Stimulated activated CD4-positive, alpha-beta T cell treated with anti-CD3 and anti-CD28 coated beads, Interleukin-1b, Interleukin-23, amount 100 ng/mL, for 1 hour (primary cell): ENCODE measurements at places on chromosomes 5 and 9.

DNA sequence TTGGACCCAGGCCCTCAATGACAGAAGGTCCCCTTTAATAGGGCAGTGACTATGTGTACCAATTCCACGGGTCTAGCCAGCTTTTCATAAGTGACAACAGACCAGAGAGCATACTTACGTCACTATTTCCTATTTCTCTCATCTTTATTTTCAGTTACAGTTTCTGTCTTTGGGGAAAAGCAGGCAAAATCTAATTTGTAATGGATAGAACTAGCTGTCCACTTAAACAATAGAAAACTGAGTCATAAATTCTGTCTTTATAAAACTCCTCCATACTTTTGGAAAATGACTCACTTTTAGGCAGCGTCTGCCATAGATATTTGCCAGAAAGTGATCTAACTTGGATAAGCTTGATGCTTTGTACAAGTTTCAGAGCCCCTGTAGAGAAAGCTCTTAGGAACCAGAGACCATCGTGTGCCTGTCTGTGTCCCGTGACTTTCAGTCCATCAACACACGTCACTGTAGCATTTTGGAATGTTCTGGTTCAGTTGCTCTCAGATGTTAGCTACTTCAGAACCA, 101.9 kb downstream of the F2RL2 start:
- no peak for DNase-seq

DNA sequence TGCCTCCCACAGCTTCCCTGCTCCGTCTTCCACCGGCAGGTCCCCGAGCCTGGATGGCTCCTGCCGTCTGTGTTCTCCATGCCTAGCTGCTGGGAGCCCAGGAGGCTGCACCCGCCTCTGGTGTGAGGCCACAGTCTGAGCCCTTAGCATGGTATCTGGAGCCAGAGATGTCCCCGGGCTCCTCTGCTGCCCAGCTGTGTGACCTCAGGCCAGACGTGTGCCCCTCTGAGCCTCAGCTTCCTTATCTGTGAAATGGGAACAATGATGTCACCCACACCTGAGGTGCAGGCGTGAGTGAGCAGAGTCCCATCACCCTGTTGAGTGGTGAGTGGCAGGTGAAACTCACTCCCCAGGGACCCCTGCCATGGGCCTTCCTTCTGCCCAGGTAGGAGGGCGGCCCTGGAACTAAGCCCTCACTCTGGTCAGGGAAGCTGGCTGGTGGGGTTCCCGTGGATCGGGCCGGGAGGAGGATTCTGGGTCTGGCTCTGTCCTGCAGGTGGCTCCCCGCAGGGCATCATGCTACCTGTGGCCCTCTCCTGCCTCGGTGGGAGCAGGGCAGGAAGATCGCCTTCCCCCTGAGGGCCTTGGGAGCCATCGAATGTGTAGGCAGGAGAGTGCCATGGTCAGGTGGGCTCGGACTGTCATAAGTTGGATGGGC, 239.0 kb downstream of the PBX3 start:
- DNase-seq: no peak

DNA sequence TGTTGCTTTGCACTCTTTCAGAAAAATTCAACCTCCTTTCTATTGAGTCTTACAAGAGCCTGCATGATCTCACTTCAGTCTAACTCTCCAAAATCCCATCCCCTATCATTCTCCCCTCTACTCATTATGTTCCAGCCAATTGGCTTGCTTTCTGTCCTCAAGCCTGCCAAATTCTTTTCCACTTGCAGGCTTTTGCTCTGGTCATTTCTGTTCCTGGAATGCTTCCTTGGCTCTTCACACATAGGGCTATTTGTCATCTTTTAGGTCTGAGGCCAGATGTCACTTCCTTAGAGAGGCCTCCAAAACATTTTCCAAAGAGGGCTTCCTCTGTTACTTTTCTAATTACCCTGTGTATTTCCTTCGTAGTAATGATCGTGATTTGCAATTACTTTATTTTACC, 11.8 kb upstream of the CHD1 start:
- no peak for DNase-seq

- DNase-seq: no peak
These were observed 11.2 kb downstream of the LIX1 start for GRCh38 chr5:97131139-97131710.

DNA sequence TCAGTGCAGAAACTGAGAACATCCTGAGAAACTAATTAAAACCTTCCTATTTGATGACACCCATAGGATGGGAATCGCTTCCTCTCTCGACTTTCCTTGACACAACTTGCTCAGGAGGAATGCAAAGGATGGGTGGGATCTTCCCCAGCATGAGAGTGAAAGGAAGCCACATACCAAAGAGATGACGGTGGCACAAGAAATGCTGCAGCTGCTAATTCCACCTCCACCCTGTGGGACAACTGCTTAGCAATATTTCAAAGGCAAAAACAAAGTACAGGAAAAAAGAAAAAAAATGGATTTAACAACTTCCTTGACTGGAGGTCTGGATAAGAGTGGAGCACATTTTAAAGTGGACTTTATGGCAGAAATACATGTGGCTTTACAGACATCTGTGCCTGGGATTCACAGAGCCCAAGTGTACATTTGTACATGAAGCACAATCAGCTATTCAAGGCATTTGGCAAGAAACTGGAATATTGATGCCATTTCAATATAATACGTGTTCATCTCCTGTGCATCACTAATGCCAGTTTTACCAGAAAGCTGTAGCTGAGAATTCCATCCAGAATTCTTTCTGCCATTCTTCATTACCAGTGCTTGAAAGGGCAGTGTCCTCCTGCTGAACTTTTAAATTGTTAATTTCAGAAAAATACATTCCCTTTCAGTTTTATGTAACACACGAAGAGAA, 359.2 kb upstream of the ACTBL2 start:
- DNase-seq: no peak

- no peak for DNase-seq
These were observed 369.7 kb downstream of the CDK5RAP2 start for GRCh38 chr9:120210274-120210673.

DNA sequence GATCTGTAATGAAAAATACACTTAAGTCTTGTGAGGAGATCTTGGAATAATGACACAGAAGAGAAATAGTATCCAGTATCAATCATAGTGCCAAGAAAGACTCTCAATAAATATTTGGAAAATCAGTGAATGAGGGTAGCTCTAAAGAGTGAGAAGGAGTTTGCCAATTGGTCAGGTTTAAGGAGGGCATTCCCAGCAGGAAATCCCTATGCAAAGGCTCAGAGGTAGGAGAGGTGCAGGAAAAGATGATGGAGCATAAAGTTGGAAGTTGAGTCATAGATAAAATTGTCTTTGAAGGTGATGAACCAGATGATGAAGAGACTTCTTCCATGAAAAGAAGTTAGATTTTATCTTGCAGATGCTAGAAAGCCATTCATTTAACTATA, 27.8 kb downstream of the TNPO1 start:
- DNase-seq: no peak

DNA sequence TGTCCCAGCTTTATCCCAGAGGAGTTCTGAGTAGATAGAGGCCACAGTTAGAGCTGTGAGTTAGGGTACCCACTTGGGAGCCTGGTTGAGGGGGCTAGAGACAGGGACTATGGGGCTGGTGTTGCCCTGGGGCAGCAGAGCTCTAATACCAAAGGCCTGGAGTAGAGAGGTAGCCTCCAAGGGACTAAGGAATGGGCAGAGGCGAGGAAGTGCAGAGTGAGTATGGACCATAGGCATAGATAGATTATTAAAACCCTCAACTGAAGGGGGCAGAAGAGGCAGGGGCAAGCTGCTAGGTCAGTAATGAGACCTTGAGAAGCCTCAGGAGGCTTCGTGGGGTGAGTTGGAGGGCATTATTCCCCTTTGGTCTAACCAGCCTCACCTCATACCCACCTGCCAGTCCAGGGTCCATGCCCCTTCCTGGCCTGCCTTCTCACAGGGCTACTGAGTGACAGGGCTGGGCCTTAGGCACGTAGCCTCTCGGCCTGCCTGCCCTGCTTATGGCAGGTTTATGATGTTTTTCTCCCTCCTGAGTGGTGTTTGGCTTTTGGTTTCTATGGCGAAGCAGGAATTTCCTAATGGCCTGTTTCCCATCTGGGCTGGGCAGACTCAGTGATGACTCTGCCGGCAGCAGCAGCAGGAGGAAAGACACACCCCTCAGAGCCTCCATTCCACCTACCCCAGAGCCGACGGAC, 8.0 kb downstream of the PDLIM4 start:
- DNase-seq: no peak

- DNase-seq: no peak
These were observed 75.0 kb downstream of the TTC39B start for GRCh38 chr9:15231788-15232635.

- no peak for DNase-seq
These were observed 7.7 kb downstream of the AQP3 start for GRCh38 chr9:33439731-33440130.

GRCh38 chr5:151572657-151573368, 18.3 kb downstream of the FAT2 start:
- no peak for DNase-seq

GRCh38 chr5:69115526-69115925, 21.7 kb downstream of the SLC30A5 start:
- DNase-seq: no peak

- DNase-seq: no peak
These were observed 40.1 kb downstream of the CCNJL start for GRCh38 chr5:160272264-160272663.

DNA sequence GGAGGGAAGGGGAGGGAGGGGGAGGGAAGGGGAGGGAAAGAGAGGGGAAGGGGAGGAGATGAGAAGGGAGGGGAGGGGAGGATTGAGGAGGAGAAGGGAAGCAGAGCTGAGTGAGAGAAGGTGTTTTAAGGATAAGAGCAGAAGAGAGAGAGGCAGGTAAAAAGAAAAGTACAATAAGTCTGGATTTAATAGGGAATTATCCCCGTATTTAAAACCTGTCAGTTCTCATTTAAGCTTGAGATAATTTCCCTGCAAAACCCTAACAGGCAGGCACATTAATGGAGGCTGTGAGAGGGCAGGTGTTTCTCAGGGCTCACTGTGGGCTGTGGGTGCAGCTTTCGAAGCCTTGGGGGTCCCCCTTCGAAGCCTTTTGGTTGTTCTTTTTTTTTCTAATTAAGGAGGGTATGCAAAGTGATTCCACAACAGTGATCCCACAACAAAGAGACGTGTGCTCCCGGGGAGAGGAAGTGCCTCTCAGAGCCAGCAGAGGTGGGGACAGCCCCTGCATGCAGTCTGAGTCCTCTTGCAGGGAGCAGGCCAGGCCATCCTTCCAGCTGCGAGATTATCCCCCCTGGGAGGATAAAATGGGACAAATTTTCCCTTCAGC, 317.9 kb upstream of the IRX1 start:
- DNase-seq: no peak

- DNase-seq: no peak
These were observed 347.5 kb downstream of the SEMA5A start for GRCh38 chr5:9198394-9198793.

GRCh38 chr9:36855448-36856315, 178.4 kb downstream of the PAX5 start:
- no peak for DNase-seq

DNA sequence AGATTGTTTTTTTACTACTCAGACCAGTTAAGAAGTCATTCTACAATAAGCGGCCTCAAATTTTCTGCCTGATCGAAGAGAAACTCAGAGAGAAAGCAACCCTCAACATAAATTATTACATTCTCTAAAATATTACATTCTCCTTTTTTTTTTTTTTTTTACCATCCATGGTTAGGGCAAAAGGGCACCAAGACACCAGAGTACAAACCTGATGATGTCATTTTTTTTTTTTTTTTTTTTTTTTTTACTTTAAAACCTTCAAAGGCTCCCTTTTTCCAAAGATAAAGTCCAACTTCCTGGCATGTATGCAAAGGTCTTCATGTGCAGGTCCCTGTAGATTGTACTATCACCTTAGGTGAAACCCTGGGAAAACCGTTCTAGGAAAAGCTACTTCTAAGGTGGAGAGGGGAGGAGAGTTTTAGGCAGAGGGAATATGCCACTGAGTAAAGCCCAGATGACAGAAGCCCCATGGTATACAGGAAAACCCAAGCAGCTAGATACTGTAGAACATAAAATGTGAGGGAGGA, 104.4 kb downstream of the SSBP2 start:
- DNase-seq: no peak

- no peak for DNase-seq
These were observed 70.4 kb downstream of the GADD45G start for GRCh38 chr9:89675058-89675742.

GRCh38 chr9:34546834-34547827, 24.3 kb upstream of the ENHO start:
- peak; percentile 31 for DNase-seq

DNA sequence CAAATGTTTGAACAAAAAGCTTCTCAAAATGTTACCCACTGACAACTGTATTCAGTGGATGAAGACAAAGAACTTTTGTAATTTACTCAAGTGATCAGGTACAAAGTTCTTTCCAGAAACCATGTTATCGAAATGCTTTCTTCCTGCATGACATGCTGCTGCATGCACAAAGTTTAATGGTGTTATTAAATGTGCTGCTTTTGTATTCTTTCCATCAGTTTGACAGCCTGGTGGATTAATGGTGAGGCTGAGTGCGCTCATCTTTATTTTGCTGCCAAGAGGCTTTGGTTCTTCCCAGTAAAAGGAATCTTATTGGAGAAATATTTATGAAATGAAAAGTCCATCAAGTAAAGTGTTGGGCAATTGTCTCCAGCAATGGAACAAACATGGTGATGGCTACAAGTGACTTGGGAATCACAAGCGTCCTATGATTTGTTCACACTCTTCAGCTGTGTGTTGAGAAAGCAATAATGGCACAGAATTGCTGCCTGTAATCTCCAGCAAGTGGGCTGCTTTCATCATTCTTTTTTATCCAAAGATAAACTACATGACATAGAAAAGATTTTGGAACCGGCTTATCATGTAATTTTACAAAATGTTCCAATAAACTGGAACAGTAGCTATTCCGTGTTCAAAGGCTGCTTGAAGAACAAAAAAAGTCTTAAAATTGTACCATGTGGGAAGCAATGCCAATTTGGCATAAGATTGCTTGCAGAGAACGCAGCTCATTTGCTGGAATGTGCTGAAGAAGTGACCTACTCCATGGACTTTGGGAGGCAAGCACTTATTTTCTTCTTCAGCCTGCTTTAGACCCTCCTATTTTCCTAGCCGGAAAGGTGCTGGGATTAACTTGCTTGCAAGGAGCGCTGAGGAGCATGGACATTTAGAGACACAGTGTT, 153.1 kb downstream of the HSD17B3 start:
- DNase-seq: no peak

DNA sequence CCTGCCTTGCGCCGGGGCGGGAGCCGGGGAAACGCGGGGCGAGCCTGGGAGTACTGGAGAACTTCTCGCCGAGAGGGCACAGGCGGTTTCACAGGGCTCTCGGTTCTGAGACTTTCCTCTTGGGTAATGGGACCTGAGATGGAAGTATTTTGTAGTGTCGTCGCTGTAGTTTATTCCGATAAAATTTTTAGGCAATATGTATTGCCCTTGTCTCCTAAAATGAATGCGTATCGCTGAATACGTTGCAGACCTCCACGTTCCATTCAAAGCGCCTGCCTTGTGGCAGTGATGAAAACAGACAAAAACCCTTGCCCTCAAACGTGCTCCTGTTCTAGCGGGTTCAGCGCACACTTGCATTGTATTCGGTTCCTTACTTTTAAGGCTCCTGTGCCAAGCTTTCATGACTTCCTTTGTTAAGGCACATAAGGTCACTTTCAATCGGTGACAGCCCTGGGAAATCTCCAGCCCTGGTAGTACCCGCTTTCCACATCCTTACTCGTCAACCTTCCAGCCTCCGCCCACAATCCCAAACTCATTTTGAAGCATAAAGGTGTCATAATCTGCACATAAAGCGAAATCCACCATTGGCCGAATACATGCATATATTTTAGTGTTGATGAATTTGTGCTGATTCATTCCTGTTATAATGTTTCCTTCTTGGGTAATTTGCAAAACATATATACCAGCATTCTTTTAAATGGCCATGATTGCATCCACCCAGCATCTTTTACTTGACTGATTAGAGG, 694 bp downstream of the RMI1 start:
- no peak for DNase-seq
